Activated CD4-positive, alpha-beta T cell treated with anti-CD3 and anti-CD28 coated beads, Interleukin-10, Interleukin-2, amounts not matched to agents 100 ng/mL and 50 ng/mL, durations not matched to agents 16 hours and 8 hours (primary cell): ENCODE measurements at places on chromosomes 6 and 20.

DNA sequence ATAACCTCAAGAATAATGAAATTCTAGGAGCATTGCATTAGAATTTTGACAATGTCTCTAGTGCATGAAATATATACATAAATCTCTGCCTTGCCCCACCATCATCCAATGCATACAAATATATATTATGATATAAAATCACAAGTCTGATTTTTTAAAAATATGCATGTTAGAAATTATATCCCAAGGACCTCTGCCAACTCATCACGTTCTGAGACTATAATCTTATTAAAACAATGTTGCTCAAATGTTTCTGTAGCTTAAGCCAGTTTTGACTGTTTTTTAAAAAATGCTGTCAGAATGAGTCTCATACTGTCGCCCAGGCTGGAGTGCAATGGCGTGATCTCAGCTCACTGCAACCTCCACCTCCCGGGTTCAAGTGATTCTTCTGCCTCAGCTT is 287.0 kb upstream of the SOX4 start:
- DNase-seq, result no peak

DNA sequence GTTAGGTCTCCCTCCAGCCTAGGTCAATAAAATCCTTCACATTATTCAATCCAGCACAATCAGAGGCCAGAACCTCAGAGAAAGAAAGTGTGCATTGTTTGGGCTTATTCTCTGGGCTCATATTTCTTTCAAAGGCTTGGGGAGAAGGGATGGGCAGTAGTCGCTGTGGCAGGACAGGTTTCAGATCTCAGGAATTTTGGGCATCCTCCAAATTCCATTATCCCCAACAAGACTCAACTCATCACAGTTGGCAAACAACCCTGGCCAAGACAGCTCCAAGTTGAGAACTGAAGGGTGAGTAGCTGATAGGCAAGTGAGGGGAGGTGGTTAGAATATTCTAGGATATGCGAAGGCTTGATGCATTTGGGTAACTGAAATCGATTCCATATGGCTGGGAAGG is 27.2 kb upstream of the CHD6 start:
- DNase-seq, result no peak

DNA sequence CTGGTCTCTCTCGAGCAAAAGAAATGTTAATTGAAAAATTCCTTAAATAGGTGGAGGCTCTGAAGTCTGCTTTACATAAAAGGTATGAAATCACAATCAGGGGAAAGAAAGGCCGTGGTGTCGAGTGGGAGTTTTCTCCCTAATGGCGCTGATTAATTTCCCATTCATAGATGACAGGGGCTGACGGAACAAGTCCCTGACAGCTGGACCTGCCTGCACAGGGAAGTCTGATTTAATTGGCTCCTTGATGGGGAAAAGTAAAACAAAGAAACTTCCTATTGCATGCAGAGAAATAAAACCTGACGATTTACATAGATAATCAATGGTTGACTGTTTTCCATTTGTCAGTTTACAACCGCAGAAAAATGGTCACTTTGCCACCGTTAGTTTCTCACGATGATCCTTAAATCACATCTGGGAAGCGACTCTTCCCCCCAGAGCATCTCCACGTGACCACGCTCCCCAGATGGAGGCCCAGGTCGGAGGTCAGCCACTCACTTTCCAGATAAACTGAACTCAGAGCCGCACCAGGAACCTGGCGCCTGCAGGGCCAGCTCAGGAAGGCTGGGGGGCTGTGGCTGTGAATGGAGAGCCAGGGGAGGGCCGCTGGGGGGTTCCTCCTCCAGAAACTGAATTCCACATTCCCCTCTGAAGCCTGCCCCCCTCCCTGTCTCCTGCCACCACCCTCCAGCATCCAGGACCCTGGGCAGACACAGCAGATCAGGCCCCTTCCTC is 55.3 kb downstream of the DLL1 start:
- DNase-seq, result no peak

- DNase-seq, result no peak
Measured at GRCh38 chr20:17613328-17614175, 43.7 kb downstream of the DSTN start.

DNA sequence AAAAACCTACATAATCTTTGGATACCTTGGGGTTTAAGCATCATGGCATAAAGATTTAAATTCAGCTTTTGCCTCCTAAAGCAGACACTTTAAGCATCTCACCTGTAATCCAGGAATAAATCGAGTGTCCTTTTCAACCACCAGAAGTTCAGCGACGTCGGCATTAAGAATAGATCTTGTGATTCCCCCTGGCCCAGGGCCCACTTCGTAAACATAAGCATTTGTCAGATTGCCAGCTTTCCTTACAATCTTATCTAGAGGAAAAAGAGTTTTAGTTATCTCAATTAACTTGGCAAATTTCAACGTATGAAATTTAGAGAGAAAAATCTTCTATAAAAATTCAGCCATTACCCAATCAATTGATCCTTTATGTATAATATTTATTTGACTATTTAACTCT is 3.2 kb downstream of the TFB1M start:
- no peak for DNase-seq

- DNase-seq, result no peak
Measured at GRCh38 chr6:60671369-60671768, 1614.7 kb downstream of the KHDRBS2 start.

- DNase-seq, result peak; percentile 44
Measured at GRCh38 chr20:1122388-1123315, 4.2 kb downstream of the PSMF1 start.

DNA sequence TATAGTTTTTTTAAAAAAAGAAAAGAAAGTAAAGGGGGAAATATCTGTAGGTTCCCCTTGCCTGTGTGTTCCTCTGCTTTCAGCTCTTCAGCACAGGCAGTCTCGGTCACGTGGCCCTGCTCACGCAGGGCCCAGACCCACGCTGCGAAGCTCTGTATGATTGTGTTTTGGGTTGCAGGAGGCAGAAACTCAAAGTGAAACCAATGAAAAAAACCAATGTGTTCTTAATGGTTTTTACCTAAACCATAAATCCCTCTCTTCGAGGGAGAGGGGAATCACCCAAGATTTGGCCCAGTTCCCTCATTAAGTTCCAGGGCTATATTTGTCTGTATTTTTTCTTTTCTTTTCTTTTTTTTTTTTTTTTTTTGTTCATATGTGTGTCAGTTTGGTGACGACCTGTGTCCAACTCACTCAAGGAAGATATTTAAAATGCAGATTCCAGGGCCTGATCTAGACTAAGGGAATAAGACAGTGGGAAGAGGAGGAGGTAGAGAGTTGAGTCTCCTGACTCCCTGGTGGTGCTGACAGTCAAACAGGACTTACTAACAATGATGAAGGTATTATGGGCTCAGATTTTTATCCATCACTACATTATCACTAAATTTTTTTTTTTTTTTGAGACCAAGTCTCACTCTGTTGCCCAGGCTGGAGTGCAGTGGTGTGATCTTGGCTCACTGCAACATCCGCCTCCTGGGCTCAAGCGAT is 33.8 kb upstream of the RREB1 start:
- DNase-seq, result peak; percentile 88

DNA sequence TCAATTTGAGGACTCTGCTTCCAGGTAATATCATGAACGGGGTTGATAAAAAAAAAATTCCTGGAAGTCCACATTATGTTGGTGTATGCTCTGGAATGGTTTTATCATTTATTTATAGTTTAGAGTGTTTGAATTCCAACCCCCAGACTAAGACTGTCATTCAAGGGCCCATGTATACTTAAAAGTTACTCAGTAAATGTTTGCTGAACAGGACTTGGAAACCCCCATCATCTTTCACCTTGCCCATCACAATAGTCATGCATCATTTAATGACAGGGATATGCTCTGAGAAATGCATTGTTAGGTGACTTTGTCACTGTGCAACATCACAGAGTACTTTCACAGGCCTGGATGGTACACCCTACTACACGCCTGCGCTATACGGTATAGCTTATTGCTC is 104.8 kb downstream of the ATXN1 start:
- no peak for DNase-seq

DNA sequence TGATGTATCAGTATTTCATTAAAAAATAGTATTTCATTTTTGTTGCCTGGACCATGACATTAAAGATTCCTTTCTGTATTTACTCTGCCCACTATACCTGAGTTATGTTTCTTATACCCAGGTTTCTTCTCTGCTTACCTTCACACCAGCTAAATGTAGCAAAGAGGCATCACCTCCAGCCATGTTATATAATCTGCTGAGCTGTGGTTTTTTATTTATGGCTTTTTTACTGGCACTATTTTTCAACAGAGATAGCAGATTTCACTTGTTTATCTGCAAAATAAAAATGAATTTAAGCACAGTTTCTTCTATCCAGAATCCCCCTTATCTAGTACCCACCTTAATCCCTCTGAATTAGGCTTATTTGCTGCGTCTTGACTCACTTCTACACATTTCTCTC is 979.0 kb upstream of the MAN1A1 start:
- no peak for DNase-seq

GRCh38 chr6:167161851-167162467 is 4.2 kb upstream of the GPR31 start:
- no peak for DNase-seq

- DNase-seq, result no peak
Measured at GRCh38 chr6:132231121-132231884, 170.0 kb downstream of the MOXD1 start.

- no peak for DNase-seq
Measured at GRCh38 chr6:45086360-45087084, 241.6 kb upstream of the RUNX2 start.

DNA sequence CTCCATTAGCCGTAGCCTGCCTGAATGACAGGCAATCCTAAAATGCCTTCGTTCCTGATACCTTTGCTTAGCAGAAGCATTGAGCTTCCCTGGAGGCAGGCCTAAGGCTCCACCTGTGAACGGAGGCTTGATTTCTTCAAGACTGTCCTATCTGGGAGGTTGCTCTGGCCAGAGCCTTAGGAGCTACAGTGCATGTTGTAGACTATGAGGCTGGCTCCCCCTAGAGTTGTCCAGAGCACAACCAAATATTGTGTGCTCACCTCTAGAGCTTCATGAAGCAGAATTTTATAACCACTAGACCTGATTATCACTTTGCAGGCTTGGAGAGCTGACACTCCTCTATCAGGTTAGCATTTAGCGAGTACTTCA is 217.8 kb downstream of the MAFB start:
- DNase-seq, result no peak
